ENCODE measurements at places on chromosomes 12 and 14.

DNA sequence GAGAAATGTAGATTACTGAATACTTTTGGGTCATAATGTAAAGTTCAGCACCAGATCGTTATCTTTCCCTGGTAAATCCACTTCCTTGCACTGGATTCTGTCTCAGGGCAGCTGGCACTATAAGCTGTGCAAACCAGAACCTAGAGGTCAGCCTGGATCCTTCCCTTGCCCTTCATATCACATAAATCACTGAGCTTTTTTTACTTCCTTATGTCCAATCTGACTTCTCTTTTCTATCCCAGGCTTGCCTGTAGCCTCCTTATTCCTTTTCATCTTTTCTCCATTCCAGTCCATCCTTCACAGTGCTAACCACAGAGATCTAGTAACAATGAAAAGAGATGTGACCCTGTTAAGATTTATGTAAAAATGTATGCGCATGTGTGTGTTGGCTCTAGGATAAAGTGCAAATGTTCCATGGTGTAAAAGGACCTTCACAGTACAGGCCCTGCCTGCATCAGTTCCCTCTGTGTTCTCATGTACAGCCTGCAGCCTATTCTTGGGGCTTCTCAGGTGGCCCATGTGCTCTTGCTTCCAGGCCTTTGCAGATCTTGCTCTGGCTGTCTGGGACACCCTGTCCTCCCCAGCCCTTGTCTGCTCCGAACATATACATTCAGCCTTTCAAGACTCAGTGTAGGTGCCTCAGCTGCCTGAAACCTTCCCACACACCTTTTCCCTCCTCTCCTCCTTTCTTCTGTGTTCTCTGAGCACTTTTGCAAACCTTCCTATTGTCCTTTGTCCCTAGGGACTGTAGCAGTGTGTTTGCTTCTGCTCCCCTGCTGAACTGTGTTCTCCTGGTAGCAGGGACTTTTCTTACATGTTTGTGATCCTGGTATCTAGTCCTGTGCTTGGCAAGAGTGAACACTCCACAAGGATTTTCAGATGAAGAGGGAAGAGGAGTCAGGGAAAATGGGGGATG is 30.0 kb downstream of the PELI2 start:
- no peak for DNase-seq

DNA sequence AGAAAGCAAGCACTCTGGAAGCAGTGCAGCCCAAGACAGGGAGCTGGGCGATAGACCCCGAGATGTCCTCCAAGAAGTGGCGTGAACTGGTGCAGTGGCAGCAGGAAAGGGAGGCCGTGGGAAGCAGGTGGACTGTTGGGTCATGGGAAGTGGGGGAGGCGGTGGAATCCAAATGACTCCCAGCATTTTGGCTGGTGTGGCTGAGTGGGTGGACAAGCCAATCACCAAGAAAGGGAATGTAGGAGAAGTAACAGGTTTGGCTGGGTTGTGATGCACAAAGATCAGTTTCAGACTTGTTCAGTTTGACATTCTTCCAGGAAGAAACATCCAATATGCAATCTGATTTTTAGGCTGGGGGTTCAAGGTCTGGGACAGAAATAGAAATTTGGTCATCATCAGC is 46.0 kb upstream of the KTN1 start:
- no peak for DNase-seq

GRCh38 chr14:92451245-92451644 is 62.3 kb upstream of the RIN3 start:
- no peak for DNase-seq

GRCh38 chr12:3728686-3729085 is 24.2 kb downstream of the CRACR2A start:
- DNase-seq: no peak

- DNase-seq: no peak
Observed at GRCh38 chr14:80381807-80382363, 170.6 kb upstream of the DIO2 start.

DNA sequence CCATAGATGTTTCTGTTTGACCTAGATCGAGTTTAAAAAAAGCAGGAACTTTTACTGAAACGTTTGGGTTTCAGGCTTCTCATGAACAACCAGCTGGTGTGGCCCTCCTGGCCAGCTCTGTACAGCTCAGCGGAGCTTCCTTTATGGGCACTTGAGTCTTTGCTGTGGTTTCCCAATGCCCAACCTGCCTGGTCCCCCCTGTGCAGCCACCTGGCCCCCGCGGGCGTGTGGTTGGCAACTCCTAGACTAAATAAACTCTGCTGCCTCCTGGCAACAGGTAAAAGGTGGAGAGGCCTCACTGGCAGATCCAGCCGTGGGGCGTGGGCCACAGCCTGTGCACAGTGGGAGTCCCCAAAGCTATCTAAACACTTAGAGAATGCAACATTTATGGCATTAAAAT is 38.7 kb downstream of the ADGRD1 start:
- no peak for DNase-seq

DNA sequence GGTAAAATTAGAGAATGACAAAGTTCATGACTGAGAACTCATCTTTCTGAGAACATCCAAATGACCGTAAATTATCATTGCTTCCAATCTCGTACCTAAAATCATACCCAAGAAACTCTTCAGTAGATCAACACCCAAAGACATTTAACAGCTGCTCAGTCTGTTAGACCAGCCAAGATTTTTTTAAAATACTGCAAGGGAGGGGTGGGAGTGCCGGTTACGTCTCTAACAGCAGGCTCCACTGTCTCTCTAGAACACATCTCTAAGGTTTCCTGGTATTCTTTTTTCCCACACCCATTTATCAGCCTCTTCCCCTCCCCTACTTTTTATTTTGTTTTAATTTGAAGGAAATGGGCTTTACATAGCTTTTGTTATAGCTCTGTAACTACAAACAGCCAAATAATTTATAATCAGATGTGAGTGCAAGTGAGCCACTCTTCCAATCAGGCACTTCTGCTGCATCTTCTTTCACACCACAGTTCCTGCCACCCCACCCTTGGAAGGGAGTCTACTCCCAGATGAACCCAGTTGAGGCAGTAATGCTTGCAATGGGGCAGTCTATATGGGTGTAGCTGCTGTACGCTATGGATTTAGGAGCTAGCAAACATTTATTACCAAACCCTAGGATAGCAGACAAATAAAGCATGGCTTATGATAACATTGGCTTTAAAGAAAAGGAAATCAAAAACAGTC is 21.9 kb downstream of the PTPRB start:
- DNase-seq: no peak

- no peak for DNase-seq
Observed at GRCh38 chr12:132275110-132275531, 54.3 kb downstream of the GALNT9 start.

GRCh38 chr12:109588461-109589239 is 15.1 kb downstream of the MVK start:
- DNase-seq: no peak

GRCh38 chr12:39804898-39805297 is 185.3 kb upstream of the ABCD2 start:
- DNase-seq: no peak

DNA sequence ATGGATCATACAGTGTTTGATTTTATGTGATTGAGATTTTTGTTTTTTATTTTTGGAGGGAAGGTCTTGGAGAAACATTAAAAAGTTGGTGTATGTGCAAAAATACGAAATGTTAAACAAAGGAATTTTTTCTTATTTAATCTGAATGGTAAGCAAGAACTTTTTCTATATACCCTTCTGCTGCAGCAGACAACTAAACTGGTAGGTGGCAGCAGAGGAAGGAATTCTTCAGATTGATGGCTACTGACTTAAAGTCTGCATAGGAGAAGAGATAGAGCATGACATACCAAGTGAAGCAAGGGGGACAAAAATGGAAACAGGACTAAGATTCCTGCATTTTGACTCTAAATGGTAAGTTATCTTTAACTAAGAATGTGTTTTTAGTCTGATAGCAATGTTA is 42.0 kb upstream of the A2ML1 start:
- no peak for DNase-seq

DNA sequence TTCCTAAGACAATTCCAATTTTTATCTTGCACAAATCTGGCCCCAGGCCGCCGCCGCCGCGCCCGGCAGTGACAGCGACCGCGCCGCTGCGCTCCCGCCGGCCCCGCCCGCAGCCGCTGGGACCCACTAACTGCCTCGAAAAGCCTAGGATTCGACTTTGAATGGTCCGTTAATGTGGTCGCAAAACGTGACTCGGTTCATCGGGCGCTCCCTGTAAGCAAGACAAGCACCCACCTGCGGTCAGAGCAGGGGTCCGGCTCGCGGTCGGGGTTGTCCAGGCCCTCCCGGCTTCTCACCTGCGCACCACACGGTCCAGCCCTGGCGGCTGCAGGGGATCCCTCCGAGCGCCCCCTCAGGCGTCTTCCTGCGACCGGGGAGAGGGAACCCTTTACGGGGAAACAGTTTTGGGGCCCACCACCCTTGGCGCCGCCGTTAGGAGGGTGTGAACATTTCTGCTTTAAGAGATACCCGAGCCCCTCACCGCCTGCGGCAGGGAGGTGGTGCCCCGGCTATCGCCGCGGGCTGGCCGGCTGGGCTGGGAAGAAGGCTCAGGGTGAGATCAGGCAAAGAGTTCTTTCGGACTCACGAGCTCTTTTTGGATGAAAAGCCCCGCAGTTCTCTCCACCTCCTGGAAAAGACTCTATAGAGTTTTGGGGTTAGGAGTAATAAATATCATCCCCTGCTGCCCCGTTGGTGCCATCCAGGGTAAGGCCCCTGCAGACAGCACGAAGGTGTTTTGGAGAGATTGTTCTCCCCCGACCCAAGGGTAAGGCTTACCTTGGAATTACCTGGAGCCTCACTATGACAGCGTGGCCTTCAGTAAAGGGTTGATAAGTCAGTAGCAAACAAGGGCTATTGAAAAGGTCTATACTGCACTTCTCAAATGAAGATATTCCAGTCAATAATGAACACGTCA is 13.6 kb upstream of the FOXJ2 start:
- peak; percentile 52 for DNase-seq

- no peak for DNase-seq
Observed at GRCh38 chr14:39343614-39344013, 88.6 kb downstream of the FBXO33 start.

- DNase-seq: no peak
Observed at GRCh38 chr12:29269706-29270408, 111.1 kb downstream of the ERGIC2 start.

DNA sequence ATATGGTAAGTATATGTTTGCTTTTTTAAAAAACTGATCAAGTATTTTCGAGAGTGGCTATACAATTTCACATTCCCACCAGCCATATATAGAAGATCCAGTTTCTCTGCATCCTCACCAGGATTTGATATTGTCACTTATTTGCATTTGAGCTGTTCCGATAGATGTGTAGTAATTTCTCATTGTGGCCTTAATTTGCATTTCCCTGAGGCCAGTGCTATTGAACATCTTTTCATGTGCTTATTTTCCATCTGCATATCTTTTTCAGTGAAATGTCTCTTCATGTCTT is 72.9 kb upstream of the VASH1 start:
- DNase-seq: no peak

DNA sequence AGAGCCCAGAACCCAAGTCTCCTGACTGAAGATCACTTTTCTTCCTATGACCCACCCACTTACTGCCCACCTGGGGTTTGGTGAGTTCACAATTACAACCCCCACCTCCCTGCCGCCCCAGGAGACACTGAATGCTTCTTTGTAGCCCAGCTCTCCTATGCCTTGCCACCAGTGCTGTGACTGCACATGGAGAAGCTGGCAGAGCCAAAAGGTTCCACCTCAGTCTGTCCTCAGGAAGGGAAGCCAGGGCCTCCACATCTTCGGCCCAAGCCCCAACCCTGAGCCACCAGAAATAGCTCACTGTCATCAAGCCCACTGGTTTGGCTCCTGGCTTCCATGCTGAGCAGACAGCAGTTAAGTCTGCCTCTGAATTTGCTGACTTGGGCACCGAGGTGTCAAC is 25.6 kb downstream of the OTUB2 start:
- no peak for DNase-seq

DNA sequence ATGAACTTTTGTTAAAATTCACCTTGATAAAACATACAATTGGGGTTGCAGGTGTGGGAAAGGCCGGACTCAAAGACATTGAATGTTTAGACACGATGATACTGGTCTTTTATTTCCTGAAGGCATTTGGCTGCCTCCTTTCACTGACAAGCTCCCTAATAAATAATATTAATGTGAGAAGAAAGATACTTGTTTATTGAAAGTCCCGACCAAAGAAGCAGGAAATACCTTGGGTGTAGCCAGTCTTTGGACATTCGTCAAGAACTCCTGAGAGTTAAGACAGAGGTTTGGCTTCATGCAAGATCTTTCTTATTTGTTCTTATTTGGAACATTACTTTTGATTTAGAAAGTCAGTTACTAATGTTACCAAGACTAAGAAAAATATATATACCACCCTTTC is 1133.8 kb upstream of the SEL1L start:
- no peak for DNase-seq

- DNase-seq: no peak
Observed at GRCh38 chr14:76830556-76830955, 4.3 kb downstream of the LRRC74A start.

GRCh38 chr14:72284176-72284575 is 351.9 kb downstream of the RGS6 start:
- no peak for DNase-seq

DNA sequence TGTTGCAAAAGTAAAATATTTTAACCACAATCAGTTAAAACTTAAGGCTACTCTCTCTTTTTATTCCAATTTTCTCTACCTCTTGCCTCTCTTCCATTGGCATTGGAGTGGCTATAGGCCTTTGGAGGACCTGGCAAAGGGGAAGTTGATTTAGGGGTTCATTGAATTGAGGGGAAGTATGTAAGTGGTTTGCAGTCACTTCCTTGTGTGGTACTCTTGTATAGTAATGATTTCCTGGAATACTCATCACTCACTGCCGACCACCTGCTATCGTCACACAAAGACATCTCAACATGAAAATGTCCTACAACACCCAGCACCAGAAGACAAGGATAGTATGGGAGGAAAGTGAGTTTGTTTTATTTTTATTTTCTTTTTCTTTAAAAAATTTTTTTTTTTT is 45.7 kb upstream of the CPM start:
- no peak for DNase-seq

DNA sequence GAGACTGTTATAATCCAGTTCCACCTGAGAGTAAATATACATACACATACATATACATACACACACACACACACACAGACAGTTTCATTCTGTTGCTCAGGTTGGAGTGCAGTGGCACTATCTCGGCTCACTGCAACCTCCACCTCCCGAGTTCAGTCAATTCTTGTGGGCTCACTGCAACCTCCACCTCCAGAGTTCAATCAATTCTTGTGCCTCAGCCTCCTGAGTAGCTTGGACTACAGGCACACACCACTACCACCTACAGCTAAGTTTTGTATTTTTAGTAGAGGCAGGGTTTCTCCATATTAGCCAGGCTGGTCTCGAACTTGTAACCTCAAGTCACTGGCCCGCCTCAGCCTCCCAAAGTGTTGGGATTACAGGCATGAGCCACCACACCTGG is 8.9 kb upstream of the PHLDA1 start:
- DNase-seq: no peak
